Uterus (tissue), 4 donors: ENCODE measurements at places on chromosomes 4 and X.

- no peak for DNase-seq
Observed at GRCh38 chrX:80807606-80807991, 2.1 kb downstream of the BRWD3 start.

DNA sequence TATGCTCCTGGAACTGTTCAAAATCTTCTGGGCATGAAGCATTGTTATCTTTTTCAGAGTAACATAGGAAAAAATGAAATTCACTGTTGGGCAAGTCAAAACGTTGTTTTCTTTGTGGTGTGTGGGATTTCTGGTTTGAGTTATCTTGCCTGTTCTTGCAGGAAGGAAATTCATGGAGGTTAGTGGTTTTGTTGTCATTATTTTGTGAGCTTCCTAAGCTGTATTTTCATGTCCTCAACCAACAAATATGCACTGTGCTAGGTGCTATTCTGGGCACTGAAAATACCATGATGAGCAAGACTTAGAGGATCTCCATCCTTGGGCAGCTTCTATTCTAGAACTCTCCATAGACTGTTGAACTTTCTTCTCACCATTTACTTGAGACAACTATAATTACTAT is 16.9 kb downstream of the SPINK2 start:
- DNase-seq = no peak

GRCh38 chr4:90237751-90238530 is 110.7 kb downstream of the CCSER1 start:
- DNase-seq = no peak

GRCh38 chr4:103664436-103665075 is 55.2 kb downstream of the TACR3 start:
- DNase-seq = no peak

- no peak for DNase-seq
Observed at GRCh38 chr4:81874661-81875515, 403.2 kb upstream of the RASGEF1B start.

- no peak for DNase-seq
Observed at GRCh38 chr4:184695178-184695896, 38.6 kb downstream of the CENPU start.

DNA sequence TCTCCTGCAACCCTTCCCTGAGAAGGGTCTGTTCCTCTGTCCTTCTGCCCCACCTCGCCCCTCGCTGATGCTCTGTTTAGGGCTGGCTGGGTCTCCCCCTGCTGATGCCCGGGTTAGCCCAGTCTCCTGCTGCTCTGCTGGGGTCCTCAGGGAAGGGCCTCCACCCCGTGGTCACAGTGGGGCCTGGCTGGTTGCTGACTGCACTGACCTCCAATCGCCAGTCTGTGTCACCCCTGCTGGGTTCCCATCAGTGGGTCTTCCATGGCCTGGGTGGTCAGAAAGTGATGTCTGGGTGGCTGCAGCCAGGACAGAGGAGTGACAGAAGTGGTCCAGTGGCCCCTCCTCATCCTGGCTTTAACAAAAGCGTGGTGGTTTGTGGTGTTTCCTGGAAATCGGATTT is 44.7 kb downstream of the EVC start:
- no peak for DNase-seq

- DNase-seq = no peak
Observed at GRCh38 chr4:1802720-1803522, 9.8 kb downstream of the FGFR3 start.

- no peak for DNase-seq
Observed at GRCh38 chr4:2785613-2786012, 7.3 kb upstream of the SH3BP2 start.

GRCh38 chr4:86993909-86994681 is 59.3 kb downstream of the AFF1 start:
- DNase-seq = no peak

GRCh38 chrX:120562569-120562926 is 1.8 kb upstream of the CUL4B start:
- no peak for DNase-seq
